ENCODE measurements at places on chromosomes 6 and 20.

- peak; percentile 51 for DNase-seq
Measured at GRCh38 chr6:111096246-111096645, 8.9 kb downstream of the SLC16A10 start.

DNA sequence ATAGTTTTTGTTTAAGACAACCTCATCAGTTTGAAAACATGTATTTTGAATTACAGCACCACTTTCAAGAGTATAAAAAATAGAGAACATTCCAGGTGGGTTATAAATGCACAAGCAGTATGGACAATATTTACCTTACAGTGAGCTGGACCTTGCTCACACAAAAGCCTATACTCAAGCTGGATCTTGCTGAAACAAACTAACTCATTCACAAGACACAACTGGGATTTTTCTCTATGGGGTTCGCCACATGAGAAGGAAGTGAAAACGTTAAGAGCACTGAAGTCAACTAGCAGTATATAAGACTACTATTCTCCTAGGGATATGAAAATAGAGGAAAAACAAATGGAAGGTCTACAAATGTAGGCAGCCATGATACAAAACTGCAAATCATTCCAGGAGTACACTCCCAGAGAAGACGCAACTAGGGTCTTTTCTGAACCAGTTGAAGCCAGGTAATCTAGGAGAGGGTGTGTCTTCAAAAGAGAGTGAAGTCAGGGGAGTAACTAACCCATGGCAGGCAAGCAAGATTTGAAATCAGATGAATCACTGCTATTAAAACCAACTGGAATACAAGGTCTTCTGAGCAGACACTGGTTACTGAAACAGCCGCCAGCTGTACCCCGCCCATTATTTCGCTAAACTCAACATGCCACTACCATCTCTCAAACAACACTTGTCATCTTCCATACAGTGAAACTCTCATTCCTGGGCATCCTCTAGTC, 26.5 kb downstream of the STAU1 start:
- no peak for DNase-seq

GRCh38 chr6:88616380-88616779, 347.0 kb downstream of the RNGTT start:
- DNase-seq = no peak

DNA sequence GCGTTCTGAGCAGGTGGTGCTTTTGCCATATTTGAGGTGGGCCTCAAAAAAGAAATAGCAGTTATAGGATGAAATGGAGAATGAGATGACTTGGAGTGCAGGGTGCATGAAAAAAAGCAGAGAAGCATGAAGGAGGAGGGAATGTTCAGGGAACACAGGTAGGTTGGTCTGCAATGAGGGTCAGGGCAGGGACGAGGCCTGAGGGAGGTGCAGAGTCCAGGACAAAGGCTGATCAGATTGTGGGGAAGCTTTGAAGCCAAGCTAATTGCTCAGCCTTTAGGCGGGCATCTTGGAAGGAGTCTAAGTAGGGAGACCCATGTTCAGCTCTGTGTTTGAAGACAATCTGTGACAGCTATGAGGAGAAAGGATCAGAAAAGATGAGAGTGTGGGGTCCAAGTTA, 12.0 kb downstream of the TRAM2 start:
- no peak for DNase-seq

DNA sequence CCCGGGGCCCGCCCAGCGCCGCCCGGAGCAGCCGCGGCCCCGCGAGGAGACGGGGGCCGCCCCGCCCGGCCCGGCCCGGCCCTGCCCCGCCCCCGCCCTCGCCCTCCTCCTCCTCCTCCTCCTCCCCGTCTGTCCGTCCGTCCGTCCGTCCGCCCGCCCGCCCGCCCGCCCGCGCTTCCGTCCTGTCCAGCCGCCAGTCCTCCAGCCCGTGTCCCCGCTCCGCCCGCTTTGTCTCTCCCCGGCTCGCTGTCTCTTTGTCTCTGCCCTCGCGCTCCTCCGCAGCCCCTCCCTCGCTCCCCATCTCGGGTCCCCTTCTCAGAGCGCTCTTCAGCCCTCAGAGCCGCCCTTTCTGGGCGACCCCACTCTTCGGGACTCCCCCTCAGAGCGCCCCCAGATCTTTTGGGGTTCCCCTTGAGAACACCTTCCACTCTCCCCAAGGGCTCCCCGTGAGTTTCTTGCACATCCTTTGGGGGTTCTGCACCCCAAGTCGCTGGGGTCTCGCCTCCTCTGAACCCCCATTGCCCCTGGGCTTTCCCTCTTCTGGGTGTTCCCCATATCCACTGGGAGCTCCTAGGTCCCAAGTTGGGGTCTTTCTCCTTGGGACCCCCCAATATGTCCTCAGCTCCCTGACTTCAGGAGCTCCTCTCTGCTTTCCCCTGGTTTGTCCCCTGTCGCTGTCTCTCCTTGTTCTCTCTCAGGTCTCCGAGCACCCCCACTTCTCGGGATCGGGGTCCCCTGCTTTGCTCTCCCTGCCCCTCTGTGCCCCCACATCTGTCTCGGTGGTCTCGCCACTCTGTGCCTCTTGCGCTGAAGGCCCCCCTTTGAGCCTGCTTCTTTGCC, 79.5 kb upstream of the MYL9 start:
- DNase-seq = peak; percentile 55

GRCh38 chr6:4727671-4728435, 48.4 kb upstream of the CDYL start:
- DNase-seq = peak; percentile 34
